Foreskin fibroblast (primary cell): ENCODE measurements at places on chromosomes 11 and 22.

- peak; percentile 18 for DNase-seq
These were observed 48.8 kb downstream of the MN1 start for GRCh38 chr22:27752771-27753170.

DNA sequence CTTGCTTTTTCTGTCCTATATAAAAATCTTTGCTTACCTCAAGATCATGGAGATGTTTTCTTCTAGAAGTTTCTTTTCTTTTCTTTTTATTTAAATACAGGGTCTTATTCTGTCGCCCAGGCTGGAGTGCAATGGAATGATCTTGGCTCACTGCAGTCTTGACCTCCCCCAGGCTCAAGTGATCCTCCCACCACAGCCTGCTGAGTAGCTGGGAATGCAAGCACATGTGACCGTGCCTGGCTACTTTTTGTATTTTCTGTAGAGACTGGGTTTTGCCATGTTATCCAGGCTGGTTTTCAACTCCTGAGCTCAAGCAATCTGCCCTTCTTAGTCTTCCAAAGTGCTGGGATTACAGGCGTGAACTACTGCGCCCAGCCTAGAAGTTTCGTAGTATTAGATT is 45.3 kb downstream of the USP35 start:
- no peak for DNase-seq

GRCh38 chr11:30983143-30983542 is 386.4 kb downstream of the DCDC1 start:
- DNase-seq = no peak

GRCh38 chr22:47113853-47114415 is 351.5 kb downstream of the TBC1D22A start:
- no peak for DNase-seq

DNA sequence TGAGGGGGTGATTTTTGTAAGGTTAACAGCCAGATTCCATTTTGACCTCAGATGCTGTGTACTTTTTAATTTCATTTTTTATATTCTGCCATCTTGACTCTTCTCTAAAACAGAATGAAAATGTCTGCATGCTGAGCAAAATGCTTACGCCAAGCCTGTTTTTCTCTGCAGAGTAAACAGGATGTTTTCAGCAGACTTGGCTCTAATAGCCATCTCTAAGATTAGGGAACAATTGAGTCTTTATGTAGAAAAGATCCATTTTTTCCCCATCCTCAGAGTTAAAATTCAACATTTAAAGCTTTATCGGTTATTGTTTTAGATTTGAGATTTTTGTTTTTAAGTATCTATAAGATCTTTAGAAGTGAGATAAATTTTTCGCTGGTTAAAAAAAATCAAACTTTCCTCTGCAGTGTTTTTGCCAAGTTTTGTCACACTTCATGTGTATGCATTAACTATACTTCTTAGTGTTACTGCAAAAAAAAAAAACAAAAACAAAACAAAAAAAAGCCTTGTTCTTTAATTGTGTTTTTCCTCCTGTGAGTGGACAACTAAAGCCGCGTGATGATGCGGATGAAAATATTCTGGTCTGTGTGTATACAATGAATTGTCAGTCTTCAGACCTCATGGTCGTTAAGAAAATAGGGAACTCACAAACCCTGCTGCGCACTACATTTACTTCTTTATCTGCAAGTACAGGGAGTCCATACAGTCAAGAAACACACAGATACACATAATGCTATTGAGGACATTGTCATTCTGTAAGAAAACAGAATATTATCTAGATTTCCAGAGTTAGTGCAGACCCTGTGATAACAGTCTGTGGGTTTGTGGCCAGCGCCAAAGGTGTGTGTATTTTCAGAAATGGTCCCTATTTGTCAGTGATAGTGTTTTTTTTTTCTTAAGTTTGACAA is 17.5 kb upstream of the ADSL start:
- DNase-seq = no peak

- DNase-seq = no peak
These were observed 86.8 kb downstream of the DSCAML1 start for GRCh38 chr11:117710211-117710610.

DNA sequence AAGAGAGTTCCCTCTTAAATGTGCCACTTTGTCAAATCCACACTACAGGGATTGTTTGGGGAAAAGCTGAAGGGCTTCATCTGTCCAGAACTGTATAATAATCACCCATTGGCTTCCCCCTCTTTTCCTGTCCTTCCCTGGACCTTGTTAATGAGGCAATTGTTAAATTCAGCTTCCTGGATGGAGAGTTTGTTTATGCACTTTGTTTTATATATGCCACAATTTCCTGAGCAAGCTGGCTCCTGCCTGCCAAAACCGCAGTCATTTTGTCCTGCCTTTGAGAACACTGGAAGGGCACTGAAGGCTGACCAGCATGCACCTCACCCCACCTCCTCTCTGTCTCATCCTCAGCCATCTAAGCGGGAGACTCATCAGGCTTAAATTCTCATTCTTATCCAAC is 86.2 kb downstream of the MSANTD4 start:
- peak; percentile 55 for DNase-seq

GRCh38 chr11:111795334-111795985 is 29.3 kb upstream of the PPP2R1B start:
- peak; percentile 81 for DNase-seq

DNA sequence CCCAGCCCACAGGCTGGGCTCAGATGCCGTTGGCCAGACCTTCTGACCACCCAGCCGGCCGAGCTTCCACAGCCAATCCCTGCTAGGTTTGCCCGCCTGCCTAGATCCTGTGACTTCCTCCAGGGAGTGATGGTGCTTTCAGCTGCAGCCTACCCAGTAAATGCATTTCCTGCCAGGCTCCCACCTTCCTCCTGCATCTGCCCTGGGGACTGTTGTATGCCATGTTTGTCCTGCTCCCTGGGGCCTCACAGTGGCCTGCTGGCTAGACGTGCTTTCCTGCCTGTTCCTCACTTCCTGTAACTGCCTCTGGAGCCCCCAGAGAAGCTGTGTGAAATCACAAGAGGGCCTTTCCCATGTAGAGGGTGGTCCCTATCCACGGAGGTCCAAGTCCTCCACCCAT is 86.2 kb downstream of the GALNT18 start:
- DNase-seq = no peak

GRCh38 chr11:64844330-64845128 is at the start of gene CDC42BPG:
Gene CDC42BPG, minus strand, starts transcription at chr11:64844653. Its CDS starts 84 bp downstream, at chr11:64844569.
- DNase-seq = peak; percentile 47

DNA sequence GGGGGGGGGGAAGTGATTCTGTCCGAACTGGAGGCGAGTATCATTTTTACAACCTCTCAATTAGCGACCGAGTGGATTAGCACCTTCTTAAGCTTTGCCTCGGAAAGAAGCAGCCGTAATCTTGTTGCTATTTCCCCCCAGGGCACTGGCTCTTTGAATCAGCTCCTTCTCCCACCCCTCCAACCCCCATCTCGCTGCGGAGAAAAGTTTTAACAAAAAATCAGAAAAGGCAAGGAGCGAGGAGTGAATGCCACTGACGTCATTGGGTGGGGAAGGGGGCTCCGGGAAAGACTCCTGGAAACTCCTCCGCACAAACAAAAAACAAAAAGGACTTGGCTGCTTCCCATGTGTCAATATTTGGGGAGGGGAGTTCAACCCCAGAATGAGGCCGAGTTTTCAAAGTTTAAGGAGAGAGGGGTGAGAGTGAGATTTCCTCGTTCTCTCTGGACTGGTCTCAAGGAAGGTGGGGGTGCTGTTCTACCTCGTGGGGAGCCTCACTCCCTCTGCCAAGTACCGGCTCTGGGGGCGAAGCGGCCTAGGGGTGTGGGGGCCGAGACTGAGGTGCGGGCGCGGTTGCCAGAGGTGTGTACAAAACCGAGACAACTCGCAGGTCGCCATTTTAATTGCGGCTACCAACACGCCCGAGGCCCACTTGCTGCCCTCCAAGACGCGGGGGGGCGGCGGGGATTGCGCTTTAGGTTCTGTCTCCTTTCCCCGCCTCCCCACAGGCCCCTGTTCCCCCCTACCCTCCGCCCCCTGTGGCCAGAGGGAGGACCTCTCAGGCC is 2.5 kb upstream of the PAX6 start:
- DNase-seq = no peak

GRCh38 chr11:83464160-83464944 is 178.2 kb upstream of the CCDC90B start:
- DNase-seq = no peak

DNA sequence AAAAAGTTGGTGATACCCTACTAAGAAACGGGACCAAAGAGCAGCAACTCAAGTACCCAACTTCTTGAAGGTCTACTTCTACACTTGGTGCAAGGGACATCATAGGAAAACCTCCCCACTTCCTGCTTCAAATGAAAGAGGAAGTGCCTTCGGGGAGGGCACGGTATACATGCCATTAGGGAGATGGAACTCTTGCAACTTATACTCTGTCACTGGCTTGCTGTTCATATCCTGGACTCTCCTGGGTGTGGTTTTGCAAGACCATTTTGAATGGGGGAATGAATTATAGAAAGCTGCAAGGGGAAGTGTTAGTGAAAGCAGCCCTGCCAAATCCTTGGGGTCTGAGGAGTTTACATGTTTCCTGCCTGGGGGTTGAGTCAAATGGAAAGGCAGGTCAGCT is 41.9 kb downstream of the CSNK2A3 start:
- DNase-seq = no peak

GRCh38 chr11:1777737-1778136 is 14.0 kb upstream of the CTSD start:
- no peak for DNase-seq

DNA sequence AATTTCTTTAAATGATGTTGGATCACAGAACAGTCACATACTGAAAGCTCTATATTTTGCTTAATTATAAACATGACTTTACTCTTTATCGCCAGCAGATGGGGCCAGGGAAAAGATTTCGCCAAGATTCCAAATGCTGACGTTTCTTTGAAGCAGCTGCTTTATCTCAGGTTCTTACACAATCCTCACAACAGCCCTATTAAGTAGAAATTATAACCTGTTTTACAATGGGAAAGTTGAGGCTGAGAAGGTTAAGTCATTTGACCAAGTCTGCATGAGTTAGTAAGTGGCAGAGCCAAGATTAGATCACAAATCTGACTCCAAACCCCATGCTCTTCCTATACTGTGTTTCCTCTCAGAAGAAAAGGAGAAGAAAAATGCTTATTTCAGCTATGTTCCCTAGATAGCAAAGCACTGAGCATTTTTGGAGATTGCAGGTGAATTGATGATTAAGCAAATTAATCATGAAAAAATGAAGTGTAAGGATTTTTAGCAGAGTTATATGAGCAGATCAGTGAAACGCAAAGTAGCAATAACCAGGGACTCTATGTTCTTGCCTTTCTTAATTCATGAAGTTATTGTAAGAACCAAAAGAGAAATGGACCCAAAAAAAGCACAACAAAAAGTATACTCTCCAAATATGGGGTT is 79.0 kb downstream of the AASDHPPT start:
- DNase-seq = peak; percentile 58
